Cardiac muscle cell (in vitro differentiated cells and primary cell): ENCODE measurements at places on chromosomes 5 and 9.

DNA sequence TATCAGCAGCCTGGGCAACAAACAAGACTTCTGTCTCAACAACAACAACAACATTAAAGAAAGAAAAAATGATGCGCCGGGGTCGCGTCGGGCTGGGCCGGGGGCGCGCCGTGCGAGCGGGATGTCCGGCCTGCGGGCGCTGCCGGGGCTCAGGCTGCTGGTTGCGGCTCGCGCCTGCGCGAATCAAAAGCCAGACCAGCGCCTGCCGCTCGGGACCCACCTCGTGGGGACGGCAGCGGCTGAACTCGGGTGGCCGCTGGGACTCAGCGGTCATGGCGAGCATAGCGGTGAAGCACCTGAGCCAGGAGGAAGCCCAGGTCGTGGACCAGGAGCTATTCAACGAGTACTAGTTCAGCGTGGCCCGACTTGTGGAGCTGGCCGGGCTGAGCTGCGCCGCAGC lies 11.9 kb upstream of the NHP2 start:
- no peak for DNase-seq

DNA sequence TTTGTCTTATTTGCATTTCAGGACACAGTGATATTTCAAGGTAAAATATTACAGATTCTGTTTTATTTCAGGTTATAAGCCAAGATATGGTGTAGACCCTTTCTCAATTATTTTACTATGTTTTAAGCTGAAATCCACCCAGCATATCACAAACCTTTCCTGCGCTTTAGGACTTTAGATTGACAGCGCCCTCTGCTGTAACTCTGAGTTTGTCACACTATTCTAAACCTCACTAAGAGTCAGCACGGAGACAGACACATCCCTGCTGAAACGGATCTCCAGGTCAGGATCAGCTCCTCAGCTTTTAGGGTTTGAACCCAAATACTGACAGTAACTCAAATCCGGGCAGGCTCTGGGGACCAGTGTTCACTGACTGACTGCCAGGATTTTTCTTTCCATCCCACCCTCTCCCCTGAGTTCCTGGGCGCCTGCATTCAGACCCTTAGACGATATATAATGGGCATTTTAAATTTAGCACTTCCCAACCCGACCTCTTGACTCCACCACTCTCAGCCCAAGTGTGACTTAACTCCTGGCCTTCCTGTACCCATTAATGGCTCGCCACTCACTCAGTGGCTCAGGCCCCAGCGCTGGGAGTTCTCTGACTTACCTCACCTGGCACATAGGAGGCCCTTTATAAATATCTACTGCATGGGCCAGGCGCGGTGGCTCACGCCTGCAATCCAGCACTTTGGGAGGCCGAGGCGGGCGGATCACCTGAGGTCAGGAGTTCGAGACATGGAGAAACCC lies 33.5 kb downstream of the TLX3 start:
- DNase-seq = peak; percentile 77

GRCh38 chr5:109141222-109142200 lies 268.3 kb downstream of the PJA2 start:
- DNase-seq = no peak

GRCh38 chr5:84255315-84255714 lies 129.4 kb downstream of the EDIL3 start:
- DNase-seq = peak; percentile 55

- no peak for DNase-seq
These were observed 1.5 kb downstream of the UAP1L1 start for GRCh38 chr9:137078701-137079400.

DNA sequence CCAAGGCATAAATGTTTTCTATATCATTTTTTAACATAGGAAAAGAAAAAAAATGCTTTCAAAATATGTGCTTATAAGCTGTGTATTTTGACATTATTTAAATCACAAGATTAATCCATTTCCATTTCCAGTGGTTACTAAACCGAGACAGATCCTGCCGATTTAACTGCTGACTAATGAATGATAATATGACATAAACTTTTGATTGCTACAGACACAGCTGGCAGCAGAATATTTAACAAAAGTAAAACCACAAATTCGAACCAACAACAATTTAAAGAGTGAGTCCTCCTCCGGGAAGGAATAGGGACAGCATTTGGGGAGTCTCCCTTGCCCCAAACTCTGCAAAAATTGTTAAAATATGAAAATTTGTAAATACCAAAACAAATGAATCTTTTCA lies 401.3 kb upstream of the DAB2 start:
- no peak for DNase-seq

DNA sequence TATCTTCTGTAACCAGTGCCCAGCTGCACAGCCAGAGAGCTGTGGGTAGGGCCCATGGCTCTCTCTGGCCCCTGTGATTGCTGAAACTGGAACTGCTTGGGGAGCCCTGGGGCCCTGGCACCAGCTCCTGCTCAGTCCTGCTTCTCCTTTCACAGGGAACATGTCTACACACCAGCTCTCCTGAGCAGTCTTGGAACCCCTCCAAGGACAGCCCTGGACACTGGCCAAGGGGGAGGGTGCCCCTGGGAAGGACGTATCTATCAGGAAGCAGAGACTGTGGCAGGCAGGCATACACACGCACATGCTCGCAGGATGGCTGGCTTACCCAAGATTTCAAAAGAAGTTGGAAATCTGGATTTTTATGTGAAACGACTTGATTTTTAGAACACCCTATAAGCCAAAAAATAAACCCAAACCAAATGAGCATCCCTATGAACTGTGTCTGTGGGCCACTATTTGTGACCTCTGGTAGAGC lies 8.8 kb upstream of the TRAF1 start:
- DNase-seq = peak; percentile 85

DNA sequence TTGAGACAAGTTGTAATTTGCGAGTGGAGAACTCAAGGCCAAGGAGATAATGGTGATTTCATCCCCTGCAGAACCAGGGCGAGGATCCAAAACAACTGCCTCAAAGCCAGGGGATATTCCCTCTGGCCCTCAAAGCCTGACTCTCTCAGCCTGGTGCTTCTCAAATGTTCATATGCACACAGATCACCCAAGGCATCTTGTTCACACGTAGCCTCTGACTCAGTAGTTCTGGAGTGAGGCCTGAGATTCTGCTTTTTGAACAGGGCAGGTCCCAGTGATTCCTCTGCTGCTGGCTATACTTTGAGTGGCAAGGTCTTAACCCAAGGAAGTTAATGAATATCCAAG lies 30.2 kb upstream of the WWC1 start:
- DNase-seq = no peak

- no peak for DNase-seq
These were observed 365.1 kb upstream of the RIOK2 start for GRCh38 chr5:97547999-97548738.

GRCh38 chr9:81492710-81493447 lies 196.5 kb downstream of the TLE1 start:
- no peak for DNase-seq
